ENCODE measurements at places on chromosomes 12 and 14. TPM values are rescaled to one million over a fixed set of nuclear protein-coding genes. Genes with fewer than 3 reads are reported as not detected.

DNA sequence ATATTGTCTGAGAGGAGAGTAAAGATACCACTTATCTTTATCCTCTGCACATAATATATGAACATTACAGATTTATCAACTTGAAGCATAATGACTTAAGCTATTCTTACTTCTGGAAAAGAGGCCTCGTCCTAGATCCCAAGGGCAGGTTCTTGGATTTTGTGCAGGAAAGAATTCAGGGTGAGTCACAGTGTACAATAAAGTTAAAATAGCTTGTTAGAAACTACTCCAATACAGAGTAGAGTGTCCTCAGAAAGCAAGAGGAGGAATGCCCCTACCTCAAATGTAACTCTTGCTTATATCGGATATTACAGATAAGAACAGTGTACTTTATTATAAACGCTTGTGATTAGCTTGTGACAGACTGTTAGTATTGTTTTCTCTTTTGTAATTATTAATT, 41.9 kb upstream of the ABCC9 start:
- DNase-seq = no peak

The NANOG gene
- not detected for total RNA-seq

The KCNH3 gene
- total RNA-seq = 0.12 TPM

The FBXW8 gene
- 14.4 TPM for total RNA-seq
